ENCODE measurements at places on chromosomes 7 and 10. TPM values are rescaled to one million over a fixed set of nuclear protein-coding genes. Genes with fewer than 3 reads are reported as not detected.
A peak's percentile ranks its signal among the peaks of the same experiment; 100 is the strongest.

The TEX47 gene
- polyA plus RNA-seq: not detected

The ACHE gene
- polyA plus RNA-seq: 2.1 TPM

The OR2A42 gene
- not detected for polyA plus RNA-seq

The CALHM1 gene
- polyA plus RNA-seq: not detected

The TMEM176A gene
- polyA plus RNA-seq: not detected

The EPO gene
- polyA plus RNA-seq: not detected

The LRRTM3 gene
- not detected for polyA plus RNA-seq

The FAM25C gene
- polyA plus RNA-seq: not detected

The RAMP3 gene
- not detected for polyA plus RNA-seq

The LRRC17 gene
- polyA plus RNA-seq: 138 TPM

- DNase-seq: no peak
Measured at GRCh38 chr10:60140651-60141632, 234.6 kb upstream of the CCDC6 start.

GRCh38 chr10:20608503-20608902 lies 288.6 kb downstream of the NEBL start:
- no peak for DNase-seq

GRCh38 chr10:122115874-122116273 lies 126.9 kb downstream of the TACC2 start:
- DNase-seq: no peak

GRCh38 chr7:100867776-100868485 lies 744 bp downstream of the TRIP6 start:
- peak; percentile 46 for DNase-seq

DNA sequence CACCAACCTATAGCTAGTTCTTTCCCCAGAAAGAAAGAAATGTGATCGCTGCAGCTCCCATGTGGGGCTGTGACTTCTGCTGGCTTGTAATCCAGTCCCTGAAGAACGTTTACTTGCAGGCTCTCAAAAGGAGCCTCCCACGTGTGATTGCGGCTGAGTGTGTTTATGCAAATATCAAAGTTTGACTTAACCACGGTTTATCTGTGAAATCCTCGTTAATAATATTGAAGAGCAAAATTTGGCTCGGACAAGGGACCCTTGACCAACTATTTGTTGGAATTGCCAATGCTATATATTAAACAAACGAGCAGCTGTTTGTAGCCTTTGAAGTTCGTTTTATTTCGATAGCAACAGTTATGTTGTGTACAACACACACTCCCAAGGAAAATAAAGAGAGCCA lies 470.1 kb upstream of the NRP1 start:
- no peak for DNase-seq

- DNase-seq: no peak
Measured at GRCh38 chr7:51288896-51289622, 27.6 kb downstream of the COBL start.

- DNase-seq: peak; percentile 14
Measured at GRCh38 chr7:108629651-108630400, 60.2 kb downstream of the DNAJB9 start.

DNA sequence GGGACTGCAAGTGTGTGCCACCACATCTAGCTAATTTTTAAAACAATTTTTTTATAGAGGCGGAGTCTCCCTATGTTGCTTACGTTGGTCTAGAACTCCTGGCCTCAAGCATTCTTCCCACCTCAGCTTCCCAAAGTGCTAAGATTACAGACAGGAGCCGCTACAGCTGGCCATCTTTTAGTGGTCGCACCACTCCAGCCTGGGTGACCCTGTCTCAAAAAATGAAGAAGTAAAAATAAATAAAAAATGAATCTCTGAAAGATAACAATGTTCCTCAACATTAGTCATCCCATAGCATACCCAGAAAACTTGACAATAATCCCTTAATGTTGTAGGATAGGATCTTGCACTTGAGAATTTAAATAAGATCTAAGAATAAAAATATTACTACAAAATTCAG lies 18.2 kb downstream of the WBP1L start:
- DNase-seq: no peak

GRCh38 chr10:112792487-112793201 lies 157.4 kb upstream of the TCF7L2 start:
- DNase-seq: no peak

DNA sequence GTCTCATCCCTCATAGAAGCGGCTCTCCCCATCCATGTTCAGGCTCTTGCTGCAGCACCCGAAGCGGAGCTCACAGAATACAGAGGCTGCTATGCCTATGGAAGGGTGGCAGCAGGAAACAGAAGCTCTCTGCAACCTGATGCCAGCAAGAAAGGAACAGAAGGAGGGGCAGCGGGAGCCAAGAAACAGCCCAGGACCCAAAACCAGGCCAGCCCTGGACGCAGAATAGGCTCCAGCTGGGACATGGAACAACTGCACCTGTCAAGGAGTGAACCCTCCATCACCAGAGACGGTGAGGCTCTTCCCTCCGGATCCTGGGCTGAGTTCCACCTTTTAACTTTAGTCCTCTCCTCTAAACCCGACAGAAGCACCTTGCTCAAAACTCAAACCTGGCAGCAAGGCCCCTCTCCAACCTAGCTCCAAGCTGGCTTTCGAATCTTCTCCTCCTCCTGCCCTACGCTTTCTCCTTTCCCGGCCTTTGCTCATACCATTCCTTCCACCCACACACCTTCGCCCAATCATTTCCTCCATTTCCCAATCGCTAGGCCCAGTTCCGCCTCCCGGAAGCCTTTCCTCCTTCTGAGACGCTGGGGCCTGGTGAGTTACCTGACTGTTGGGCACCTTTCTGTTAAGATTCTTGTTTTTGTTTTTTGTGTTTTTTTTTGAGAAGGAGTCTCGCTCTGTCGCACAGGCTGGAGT lies 122.8 kb upstream of the ZNF92 start:
- DNase-seq: no peak

DNA sequence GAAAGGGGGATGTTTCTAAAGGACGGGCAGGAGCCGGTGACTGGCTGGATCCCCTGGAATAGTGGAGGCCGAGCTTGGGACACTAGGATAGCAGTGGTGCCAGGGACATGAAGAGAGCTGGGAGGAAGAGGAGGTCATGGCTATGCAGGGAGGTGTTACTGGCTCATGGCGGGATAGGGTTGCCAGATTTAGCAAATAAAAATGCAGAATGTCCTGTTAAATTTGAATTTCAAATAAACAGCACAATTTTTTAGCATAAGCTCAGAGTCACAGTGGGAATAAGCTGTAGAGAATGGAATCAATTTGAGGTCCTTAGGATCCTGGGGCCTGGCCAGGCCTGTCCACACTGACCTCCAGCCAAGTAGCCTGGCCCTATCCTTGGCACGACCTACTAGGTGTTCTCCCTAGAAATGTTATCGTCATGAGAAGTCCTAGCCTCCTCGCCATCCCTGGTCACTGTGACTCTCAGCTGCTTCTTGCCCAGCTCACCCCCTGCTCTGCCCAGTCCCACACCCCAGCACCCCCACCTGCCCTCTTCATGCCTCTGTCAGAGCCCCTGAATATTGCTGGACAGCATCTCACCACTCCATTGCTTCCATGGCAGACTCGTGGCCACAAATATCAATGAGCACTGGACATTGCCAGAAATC lies 7.6 kb upstream of the KCP start:
- DNase-seq: no peak

DNA sequence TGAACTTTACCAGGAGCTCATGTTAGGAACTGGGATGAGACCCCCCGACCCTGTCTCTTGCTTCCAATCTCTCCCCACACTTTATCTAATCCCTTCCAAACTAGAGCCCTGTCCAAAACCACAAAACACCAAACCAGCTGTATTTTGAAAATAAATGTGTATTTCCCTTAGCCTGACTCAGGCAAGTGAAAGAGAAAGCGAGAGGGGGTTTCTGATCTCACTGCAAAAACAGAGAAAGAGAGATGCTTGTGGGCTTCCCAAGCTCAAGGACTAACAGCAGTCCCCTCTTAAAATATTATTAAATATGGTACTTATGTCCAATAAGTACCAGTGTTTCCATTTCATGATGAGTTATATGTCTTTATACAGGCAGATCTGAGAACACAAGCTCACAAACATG lies 122.0 kb downstream of the AGMO start:
- no peak for DNase-seq

- peak; percentile 74 for DNase-seq
Measured at GRCh38 chr7:98284335-98285036, 3.0 kb downstream of the BRI3 start.

DNA sequence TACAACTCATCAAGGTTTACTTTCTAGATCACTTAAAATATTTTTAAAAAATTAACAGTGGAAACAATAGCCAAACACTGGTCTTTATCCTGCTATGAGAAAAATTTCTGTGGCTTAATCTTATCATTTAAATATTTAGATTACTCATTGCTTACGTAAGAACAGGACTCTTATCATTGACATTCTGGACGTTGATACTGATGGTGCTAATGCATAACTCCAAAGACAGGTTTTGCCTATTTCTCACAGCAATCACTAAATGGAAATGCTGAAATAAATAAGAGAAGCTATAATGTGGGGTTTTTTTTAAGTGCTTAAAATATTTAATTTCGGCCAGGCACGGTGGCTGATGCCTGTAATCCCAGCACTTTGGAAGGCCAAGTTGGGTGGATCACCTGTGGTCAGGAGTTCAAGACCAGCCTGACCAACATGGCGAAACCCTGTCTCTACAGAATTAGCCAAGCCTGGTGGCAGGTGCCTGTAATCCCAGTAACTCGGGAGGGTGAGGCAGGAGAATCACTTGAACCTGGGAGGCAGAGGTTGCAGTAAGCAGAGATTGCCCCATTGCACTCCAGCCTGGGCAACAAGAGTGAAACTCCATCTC lies 195.0 kb downstream of the HGF start:
- no peak for DNase-seq

GRCh38 chr7:39360766-39361165 lies 205.4 kb upstream of the YAE1 start:
- DNase-seq: no peak

- no peak for DNase-seq
Measured at GRCh38 chr7:102169651-102170392, 116.8 kb upstream of the SH2B2 start.

DNA sequence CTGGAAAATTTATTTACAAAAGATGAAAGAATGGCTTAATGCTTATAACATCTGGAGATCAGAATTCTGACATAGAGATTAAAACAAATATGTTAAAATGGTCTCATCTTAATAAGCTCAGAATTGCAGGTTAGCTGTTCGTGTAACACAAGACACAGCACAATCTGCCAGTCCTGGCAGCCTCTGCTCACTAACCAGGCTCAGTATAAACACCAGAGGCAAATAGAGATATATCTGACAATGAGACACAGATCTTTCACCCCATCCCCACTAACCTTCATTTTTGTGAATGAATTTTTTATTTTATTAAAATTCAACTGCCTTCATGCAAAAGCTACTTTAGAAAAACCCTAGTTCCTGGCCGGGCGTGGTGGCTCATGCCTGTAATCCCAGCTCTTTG lies 51.8 kb downstream of the RELN start:
- DNase-seq: no peak

DNA sequence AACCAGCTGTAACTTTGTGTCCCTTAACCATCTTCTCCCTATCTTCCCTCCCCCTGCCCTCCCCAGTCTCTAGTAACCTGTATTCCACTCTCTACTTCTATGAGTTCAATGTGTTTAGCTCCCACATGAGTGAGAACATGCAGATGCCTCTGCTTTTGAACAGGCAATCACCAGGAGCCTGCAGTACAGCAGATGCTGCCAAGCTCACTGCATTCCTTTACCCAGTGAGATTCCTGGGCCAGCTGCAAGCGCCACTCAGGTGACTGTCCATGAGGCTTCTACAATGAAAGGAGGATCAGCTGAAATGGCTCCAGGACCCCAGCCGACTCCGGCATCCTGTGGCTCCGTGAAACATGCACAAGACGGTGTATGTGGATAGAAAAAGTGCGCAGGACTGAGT lies 15.7 kb downstream of the GRID1 start:
- no peak for DNase-seq

DNA sequence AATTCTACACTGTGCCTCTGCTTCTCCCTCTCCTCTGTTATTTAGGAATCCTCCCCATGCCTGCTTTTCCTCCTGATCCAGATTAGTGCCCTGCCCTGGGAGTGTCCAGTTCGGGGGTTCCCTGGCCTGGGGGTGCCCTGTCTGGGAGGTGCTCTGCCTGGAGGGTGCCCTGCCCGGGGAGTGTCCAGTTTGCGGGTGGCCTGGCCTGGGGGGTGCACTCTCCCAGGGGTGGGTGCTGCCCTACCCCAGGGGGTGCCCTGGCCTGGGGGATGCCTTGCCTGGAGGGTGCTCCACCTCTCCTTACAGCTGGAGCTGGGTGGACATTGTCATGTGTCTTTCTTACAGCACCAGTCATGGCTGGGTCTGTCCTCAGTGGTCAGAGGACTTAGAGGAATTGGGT lies 20.2 kb downstream of the RAMP3 start:
- DNase-seq: no peak

DNA sequence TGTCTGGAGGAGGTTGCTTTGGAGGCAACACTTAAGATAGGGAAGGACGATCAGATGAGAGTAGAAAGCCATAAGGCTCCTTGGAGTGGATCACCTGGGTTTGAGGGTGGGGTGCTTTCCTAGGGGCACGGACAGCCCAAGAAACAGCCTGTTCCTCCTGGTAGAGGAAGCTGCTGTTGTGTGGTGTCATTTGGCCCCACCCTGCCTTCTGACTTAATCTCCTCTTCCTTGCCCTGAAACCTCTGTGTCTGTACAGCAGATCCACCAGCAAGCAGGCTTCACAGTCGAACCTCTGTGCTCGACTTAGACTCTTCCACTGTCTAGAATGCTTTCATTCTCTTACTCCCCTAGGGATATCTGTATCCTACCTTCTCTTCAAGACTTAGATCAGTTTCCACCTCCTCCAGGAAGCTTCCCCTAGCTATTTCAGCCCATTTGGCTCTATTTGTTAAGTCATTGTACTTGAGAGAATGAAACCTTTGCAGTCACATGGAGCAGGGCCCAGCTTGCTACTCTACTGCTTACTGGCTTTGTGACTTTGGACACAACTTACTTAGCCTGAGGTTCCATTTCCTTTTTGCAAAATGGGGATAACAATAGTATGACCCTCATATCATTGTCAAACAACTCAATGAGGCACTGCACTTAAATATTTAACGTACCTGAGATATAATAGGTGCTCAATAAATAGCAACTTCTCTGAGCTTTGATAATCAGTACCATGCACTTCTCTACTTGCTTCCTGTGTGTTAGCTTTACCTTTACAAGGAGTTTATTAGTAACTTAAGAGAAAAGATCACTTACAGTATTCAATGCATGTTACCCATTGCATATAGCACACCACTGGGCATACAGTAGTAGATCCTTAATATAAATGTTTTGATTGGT lies 5.0 kb downstream of the MXI1 start:
- no peak for DNase-seq

DNA sequence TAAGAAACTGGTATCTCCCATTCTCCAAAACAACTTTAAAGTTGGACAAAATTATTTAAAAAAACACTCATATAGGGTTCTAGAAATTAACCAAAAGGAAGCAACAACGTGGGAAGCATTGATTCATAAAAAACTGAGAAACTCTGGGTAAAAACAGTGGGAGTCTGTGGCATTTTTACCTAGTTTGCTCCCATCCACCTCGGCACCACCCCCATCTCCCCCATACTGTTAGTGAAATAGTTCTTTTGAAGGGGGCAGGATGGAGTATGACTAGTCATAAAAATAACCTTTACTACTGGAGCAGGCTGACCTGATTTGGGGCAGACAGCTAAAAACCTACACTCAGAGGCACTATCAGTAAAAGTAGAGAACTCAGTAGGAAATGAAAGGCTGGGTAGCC lies 123.2 kb downstream of the AVL9 start:
- DNase-seq: no peak

- no peak for DNase-seq
Measured at GRCh38 chr10:122293961-122294380, 22.9 kb downstream of the BTBD16 start.

- DNase-seq: peak; percentile 65
Measured at GRCh38 chr7:151310578-151310977, 31.0 kb upstream of the NUB1 start.

- peak; percentile 58 for DNase-seq
Measured at GRCh38 chr7:158097453-158098124, 490.0 kb downstream of the PTPRN2 start.
